ENCODE measurements at places on chromosomes 12 and 14.

- no peak for DNase-seq
These were observed 69.3 kb downstream of the RIMBP2 start for GRCh38 chr12:130646716-130647370.

GRCh38 chr14:89626233-89626806, 209.3 kb upstream of the FOXN3 start:
- no peak for DNase-seq

GRCh38 chr12:4015225-4016091, 142.3 kb upstream of the PARP11 start:
- DNase-seq = no peak

- no peak for DNase-seq
These were observed 124.5 kb downstream of the ESRRB start for GRCh38 chr14:76500480-76500879.

DNA sequence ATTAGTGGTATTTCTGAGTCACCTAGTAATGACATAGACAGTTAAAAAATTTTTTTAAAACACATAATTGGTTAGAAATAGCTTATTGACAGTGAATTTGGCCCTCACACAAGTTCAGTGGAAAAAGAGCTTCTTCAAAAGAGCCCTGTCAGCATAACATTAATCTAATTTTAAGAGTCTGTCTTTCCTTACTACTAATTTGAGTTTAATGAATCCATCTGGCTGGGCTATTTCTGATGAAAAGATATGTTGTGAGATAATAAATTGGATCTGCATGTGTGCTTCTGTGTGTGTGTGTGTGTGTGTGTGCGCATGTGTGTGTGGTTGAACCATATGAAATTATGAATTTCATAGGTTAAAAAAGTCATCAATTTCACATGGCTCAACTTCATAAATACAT, 1045.2 kb downstream of the FLRT2 start:
- DNase-seq = no peak

- no peak for DNase-seq
These were observed 147.1 kb downstream of the MED13L start for GRCh38 chr12:116130431-116130830.

- DNase-seq = peak; percentile 20
These were observed 34.6 kb upstream of the NFKBIA start for GRCh38 chr14:35438910-35439713.
